NCI-H748 treated with DMSO at 0.1 percent for 48 hours (cell line): ENCODE measurements at places on chromosomes 2 and 18.

DNA sequence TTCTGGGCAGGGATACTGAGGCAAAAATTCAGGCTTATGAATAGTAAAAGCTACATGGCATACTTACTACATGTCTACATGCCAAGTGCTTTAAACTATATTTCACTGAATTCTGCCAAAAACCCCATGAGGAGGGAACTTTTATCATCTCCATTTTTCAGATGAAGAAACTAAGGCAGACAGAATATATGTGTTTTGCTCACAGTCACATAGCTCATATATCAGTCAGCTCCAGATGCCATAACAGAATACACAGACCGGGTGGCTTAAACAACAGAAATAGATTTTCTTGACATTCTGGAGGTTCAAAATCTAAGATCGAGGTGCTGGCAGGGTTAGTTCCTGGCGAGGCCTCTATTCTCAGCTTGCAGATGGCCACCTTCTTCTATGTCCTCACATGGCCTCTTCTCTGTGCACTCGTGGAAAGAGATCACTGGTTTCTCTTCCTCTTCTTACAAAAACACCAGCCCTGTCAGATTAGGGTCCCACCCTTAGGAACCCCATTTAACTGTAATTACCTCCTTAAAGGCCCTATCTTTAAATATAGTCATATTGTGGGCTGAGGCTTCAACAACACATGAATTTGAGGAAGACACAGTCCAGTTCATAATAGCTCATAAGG lies 27.1 kb upstream of the CREB1 start:
- no peak for DNase-seq

DNA sequence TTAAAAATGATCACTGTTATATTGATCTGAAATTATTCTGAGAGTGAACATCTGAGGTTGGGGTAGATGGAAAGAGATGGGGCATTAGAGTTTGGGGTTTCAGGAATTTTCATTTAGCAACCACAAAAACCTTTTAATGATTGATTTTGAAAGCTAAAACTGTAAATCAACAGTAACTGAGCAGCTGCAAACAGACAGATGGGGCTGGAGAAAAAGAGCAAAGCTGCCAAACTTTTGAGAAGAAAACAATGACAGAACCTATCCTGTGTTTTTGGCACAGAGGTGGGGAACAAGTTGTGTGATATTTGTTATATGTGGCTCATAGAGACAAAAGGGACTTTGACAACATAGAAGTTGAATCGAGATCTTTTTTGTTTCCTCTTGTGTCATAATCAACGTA lies 415.8 kb upstream of the DSEL start:
- no peak for DNase-seq

- no peak for DNase-seq
Observed at GRCh38 chr2:55231546-55232083, 478 bp downstream of the CLHC1 start.

GRCh38 chr2:106065983-106066820 lies 127.9 kb downstream of the UXS1 start:
- no peak for DNase-seq

GRCh38 chr2:9545502-9545901 lies 10.1 kb downstream of the ADAM17 start:
- DNase-seq, result no peak

- DNase-seq, result peak; percentile 57
Observed at GRCh38 chr2:203328760-203329540, 756 bp downstream of the ABI2 start.

DNA sequence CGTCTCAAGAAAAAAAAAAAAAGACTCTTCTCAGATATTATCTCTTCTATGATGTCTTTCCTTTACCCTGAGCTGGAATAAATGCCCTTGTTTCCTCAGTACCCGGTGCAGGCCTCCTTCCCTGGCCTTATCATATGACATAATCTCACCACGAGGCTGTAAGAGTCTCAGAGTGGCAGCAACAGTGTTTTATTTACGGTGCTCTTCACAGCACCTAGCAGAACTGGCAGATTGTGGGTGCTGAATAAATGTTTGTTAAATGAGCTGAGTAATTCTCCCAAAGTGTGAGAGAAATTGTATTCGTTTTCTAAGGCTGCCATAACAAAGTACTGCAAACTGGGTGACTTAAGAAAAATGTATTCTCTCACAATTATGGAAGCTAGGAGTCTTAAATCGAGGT lies 82.8 kb upstream of the CD28 start:
- no peak for DNase-seq

GRCh38 chr2:60954139-60954538 lies 63.4 kb upstream of the PEX13 start:
- no peak for DNase-seq

DNA sequence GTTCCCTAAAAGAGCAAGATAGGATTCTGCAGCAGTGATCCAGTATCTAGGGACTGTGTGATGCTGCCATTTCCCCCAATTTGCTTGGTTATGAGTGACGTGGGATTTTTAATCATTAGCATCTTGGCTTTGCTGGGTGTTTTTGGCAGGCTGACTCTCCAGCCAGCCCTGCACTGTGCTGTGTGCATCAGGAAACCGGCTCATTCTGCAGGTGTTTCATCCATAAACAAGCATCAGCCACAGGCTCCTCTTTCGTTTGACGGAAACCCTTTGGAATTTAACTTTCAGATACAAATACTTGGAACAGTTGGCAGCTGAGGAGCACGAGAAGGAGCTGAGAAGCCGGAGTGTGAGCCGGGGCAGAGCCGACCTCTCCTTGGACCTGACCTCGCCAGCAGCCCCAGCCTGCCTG lies 135.9 kb downstream of the TPGS2 start:
- DNase-seq, result no peak

GRCh38 chr18:69934601-69935265 lies 12.9 kb downstream of the CD226 start:
- no peak for DNase-seq

DNA sequence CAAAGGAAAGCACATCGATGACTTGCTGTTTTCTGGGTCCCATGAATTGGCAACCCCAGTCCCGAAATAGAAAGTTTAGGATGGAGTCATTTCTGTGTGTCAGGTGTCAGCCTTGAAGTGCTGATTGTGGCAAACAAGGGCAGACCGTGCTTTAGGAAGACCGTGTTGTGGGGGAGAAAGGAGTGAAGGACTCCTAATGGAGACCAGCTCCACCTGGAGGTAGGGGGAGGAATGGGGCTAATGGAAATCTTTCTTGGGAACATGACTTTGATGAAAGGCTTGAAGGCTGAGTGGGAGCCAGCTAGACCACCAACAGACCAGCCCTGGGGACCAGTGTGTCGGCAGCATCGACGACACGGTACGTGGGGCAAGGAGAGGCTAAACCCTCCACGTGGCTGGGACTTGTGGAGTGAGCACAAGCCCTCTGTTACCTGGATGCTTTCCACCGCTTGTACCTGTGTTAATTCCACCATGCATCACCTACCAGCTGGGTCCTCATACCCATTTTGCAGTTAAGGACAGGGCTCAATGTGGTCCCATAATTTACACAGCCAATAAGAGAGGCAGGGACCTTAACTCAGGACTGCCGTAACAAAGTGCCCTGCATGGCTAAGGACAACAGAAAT lies 104.2 kb downstream of the SH3BP4 start:
- DNase-seq, result peak; percentile 38

- DNase-seq, result no peak
Observed at GRCh38 chr2:114642988-114643553, 200.6 kb downstream of the DPP10 start.

- peak; percentile 69 for DNase-seq
Observed at GRCh38 chr2:198309673-198310280, 505.4 kb downstream of the PLCL1 start.

DNA sequence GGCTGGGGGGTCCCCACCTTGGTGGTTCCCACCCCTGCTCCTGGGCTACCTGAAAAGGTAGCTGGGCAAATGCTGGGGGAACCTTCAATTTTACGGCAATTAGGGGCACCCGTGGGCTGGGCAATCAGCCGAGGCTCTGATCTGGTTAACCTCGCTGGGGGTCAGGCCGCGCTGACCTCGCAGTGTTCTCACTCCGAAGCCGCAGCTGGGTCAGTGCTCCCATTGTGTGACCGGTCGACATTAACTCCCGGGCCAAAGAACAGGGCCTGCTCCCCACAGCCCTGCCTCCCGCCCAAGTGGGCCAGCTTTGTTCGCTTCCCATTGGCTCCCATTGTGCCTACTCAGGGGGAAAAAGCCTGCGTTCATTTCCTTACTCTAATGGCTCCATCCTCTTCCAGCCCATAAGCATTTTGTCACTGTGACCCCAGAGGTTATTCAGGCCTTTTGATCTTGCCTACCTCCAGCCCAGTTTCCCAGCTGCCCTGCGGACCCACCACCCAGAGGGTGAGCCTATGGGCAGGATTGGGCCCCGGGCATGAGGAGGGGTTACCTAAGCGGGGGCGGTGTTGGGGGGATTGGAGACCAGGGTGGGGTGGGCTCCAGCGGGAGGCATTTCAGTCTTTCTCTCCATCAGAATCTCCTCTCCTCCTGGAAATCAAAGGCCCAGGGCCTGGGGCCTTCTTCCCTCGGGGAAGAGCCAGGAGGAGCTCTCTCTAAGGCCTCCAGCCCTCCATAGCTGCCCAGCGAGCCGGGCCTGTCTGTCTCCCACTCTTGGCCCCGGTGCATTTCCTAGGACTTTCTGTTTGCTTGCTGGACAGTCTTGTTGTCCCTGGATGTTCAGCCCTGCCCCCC lies 90.1 kb downstream of the MYCN start:
- no peak for DNase-seq

DNA sequence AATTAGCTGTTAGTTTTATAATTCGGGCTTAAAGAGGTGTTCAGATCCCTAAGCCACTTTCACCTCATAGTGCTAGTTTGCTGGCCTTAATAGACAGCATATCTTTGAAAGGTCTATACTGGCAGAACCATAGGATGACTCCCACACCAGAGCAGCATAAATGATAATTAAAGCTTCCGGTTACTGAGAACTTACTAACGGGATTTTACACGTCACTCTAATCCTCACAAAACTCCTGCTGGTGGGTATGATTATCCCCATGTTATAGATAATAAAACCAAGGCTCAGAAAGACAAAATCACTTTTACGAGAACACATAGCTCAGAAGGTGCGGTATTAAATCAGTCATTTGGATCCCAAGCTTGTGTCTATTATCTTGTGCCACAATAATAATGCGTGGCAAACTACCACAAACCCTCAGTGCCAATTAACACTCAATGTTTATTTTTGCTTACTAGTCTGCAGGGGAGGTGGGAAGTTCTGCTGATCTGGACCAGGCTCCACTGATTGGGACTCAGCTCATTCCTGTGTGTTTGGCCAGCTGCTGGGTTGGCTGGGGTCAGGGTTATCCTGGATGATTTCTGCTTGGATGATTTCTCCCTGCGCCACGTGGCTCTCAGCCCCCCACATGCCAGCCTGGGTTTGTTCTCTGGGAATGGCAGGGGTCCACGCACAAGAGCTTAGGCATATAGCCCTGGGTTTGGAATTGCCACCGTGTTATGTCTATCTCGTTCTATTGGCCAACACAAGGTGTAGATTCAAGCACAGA lies 62.3 kb downstream of the TRIB2 start:
- DNase-seq, result no peak

DNA sequence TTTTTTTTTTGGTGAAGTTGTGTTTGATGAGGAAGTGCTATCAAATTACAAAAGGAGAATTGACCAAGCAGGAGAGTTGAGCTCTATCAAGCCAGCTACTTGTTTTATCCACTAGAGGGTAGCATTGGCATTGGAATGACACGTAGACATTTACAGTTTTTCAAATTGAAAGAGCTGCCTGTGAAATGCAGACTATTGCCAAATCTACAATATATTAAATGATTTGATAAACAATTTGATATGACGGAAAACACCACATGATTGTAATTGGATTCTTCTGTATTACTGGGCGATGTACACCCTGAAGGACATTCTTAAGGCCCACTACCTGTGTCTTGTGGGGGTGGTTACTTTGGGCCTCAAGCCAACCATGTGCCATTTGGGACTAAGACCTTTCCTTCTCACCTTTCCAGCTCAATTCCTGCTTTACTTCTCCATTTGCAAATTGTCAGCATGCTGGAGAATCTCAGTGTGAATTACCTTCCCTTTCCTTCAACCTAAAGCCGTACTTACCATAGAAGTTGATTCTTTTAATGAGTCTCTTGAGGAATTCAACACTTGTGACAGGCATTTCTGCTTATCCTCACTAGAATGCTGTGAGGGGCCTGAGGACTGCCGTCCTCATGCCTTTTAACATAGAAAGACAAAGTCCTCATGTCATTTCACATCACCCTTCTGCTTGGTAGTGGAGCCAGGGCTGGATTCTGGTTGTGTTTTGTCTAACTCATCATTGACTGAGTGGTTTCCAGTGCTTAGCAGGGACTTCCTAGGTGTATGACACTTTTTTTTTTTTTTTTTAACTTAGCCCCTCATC lies 134.8 kb upstream of the THUMPD2 start:
- peak; percentile 60 for DNase-seq

DNA sequence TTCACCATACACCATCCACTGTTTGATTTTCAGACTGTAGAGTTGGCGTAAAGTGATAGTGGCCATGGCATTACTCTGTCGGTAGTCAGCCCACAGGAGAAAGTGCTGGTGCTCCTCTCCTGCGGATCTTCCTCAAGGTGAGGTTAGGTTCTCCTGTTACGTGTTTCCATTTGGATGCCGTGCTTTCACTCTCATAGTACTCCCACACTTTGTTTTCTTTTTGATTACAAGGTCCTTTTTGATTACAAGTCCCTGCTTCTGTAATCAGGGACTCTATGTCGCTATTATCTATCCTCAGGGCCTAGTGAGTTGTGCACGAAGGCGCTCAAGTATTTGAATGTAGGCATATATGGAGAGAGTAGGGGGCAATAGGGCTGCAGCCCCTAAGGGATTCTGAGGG lies 4.3 kb downstream of the TAF4B start:
- DNase-seq, result no peak

DNA sequence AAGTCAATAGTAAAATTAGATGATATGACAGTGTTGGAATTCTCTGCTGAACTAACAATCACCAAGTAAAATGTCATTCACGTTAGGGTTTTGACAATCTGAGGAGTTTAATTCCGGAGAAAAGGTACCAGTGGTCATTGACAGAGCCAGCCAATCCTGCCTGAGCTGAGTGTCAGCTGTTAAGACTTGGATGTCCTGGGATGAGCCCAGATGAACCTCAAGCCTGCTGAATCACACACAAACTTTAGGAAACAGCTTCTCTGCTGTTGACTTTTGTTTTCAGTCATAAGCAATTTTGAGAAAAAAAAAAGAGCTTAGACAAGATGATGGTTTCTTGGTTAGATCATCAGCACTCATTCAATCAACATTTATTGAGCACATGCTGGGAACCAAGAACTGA lies 600.0 kb upstream of the SLC39A10 start:
- no peak for DNase-seq

- peak; percentile 42 for DNase-seq
Observed at GRCh38 chr2:1546023-1546591, 132.8 kb downstream of the TPO start.

DNA sequence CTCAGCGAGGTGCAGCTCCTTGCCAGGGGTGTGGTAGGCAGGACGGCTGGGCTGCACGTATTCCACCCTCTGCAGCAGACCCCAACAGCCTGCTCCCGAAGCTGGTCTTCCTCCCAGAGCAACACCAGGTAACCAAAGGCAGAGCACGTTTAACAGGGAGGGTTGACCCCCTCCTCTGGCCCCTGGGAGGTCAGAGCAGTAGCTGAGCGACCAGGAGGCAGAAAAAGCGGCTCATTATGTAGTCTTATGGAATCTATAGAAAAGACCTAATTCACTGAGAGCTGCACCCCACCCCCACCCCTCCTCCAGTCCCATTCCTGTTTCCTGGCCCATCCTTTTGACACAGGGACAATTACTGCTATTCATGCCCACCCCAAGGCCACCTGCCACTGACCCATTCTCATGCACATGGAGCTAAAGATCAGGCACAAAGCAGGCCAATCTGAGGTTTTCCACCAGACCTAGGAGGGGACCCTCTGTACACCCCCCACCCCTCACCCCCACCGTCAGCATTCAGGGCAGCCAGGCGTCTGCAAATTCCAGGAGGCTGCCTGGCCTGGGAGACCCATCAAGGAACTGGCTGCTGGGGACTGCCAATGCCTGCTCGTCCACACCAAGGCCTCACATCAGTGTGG lies 60.9 kb upstream of the FZD7 start:
- DNase-seq, result no peak
